Stimulated activated CD4-positive, alpha-beta T cell treated with anti-CD3 and anti-CD28 coated beads, Interleukin-4, amount 100 ng/mL, for 1 hour (primary cell): ENCODE measurements at places on chromosomes 7 and 10.

DNA sequence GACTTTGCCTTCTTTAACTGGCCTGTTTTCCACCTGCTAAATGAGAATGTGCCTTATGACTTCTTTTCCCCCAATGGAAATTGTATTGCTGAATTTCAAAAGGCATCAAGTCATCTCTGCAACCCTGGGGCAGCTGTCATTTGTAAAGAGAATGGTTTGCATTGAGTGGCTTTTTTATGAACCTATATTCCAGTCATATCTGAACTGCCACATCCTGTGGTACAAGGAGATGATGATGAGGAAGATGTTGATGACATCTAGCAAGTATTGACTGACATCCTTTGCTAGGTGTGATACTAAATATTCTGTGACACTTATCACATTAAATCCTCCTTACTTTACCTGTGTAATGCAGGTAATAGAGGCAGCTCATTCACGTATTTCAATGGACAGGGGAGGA is 88.3 kb upstream of the KIAA1217 start:
- DNase-seq: no peak

DNA sequence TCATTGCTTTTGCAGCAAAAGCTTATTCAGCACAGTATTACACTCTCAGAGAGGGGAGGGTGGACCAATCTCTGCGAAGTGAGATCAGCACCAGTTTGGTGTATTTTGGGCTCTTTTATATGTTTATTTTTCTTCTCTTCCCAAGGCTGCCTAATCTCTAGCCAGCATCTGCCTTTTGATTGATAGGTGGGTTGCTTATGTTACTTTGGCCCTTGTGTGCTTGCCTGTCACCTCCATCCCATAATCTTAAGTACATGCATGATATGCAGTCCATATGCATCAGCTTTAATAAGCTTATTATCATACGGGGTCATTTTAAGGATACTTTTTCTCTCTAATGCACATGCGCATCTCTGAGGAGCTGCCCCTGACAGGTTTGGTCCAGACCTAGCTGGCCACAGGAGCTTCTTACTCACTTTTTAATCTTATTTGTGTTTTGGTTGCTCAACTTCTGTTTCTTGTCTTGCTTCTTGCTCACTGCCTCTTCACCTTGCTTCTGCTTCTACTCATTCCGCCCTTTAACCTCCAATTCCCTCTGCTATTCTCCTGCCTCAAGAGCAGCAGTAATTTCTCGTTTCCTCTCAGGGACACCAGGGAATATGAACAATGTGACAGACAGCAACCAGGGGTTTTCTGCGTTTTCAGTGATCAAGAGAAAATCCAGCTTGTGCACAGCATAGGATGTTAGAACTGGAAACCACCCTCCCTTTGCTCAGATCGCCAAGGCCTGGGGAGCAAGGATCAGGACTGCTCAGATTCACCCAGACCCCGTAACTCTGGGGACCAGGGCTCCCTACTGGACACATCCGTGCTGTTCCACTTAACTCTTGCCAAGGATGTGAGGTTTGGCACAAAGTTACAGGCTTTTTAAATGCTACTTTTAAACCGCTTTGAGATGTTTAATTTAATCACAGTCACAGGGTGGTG is 10.0 kb downstream of the RGR start:
- DNase-seq: no peak

GRCh38 chr7:134289841-134290240 is 26.9 kb downstream of the SLC35B4 start:
- no peak for DNase-seq

GRCh38 chr10:127283576-127283975 is 87.2 kb upstream of the INSYN2A start:
- no peak for DNase-seq

DNA sequence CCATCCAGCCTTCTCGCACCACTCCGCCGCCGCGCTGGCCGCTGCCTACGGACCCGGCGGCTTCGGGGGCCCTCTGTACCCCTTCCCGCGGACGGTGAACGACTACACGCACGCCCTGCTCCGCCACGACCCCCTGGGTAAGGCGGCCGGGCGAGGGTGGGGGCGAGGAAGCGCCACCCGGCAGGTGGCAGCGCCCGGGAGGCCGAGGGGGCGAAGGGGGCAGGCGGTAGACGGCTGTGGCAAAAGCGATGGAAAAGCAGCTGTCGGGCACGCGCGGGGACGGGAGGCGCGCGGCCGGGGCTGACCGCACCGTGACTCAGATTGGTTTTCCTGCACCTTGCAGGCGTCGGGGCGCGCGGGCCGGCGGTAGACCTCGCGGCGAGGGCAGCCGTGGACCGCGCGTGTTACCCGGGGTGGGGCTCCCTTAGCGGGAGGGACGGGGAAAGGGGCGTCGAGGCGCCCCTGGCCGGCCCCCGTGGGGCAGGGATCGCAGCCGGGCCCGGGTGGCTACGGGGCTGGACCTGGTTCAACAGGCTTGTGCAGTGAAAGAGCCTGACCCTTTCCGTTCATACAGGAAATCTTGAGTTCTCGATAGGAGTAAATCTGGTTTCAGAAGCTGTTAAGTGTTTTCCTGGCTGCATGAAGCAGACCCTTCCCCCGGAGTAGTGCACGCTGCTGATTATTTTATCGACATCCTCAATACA is 608 bp downstream of the HHEX start:
- DNase-seq: peak; percentile 47

- no peak for DNase-seq
Observed at GRCh38 chr10:28058746-28059145, 59.9 kb upstream of the ODAD2 start.

DNA sequence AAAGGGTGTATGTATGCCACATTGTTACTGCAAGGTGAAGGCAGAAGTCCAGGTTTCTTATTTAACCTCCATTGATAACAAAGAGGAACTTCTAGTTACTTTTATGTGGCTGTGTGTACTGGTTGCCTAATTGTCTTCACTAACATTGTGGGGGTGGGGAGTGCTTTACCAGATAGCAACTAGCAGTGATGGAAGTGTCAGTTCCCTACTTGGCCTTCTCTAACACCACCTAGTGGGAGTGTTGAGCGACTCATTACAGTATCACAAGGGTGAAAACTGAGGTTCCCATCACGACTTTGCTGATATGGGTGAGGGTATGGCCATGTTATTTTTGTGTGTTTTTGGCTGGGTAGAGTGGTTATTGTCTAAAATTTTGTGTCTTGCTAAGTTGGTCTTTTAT is 274.4 kb downstream of the THSD7A start:
- DNase-seq: no peak

GRCh38 chr10:103661198-103661950 is 167.9 kb downstream of the NEURL1 start:
- peak; percentile 48 for DNase-seq
